Mucosa of gallbladder (tissue), 1 donor: ENCODE measurements at places on chromosomes 1 and 21.

DNA sequence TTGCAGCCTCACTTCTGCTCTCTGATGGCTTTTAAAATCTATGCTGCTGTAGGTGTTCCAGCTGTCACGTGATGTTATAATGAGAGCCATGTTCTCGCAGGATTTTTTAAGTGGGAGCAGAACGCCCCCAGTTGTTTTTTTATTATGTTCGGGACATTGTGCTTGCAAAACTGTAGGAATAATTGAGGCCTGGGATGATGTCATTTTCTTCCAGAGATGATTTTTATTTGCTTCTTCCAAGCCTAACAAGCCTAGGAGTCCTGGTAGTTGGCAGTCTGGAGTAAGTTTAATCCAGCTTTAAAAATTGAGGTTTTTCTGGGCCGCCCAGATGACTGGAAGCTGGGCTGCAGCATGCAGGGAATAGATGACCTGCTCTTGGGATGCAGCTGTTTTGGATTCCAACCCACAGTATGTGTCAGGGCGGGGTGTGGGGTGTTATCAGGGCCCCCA is 34.6 kb upstream of the CHIT1 start:
- no peak for DNase-seq

DNA sequence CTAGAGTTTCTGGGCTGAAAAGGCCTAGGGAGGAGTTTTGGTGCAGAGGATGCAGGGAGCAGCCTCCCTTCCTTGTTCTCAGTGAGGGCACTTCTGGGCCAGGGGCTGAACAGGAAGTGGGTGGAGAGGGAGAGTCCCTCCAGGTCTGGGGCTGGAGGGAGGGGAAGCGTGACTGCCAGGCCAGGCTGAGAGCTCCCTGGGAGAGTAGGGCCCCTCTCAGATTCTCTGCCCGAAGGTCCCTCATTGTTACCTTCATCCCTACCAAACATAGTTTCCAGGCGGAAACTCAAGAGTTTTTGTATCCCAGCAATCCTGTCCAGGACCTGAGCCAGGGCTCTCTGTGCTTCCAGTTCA is 36.8 kb downstream of the CITED4 start:
- DNase-seq = no peak

- no peak for DNase-seq
Observed at GRCh38 chr1:3685222-3685621, 32.9 kb downstream of the TP73 start.

DNA sequence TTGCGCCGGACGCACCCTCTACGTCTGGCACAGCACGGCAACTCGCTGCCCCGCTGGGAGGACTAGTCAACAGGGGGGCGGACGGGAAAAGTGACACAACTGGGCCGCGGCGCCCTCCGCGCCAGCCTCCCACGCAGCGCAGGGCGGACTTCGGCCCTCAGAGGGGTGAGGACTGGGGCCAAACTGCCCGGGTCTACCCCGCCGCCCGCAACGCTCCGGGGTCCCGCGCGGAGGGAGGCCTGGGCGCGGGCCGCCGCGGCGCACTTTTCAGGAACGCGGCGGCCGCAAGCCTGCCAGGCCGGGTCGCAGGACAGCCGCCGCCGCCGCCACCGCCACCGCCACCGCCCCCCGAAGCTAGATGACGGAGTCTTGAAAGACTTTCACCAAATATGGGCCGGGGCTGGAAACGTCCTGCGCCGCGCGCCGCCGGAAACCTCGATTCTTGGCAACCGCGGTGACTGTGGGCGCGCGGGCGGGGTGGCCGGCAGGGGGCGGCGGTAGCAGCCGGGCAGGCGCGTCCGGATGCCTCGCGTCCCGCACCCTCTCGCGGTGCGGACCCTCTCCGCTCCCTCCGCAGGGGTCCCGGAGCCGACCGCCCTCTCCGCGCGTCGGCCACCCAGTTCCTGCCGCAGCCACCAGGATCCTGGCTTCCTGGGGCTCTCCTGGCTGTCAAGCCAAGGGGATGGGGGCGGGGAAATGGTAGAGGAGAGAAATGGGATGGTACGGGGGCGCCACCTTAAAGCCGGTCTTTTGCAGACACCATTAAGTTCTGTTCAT is 3.7 kb upstream of the CCN1 start:
- peak; percentile 78 for DNase-seq

GRCh38 chr1:230509281-230509977 is 83.3 kb upstream of the PGBD5 start:
- peak; percentile 28 for DNase-seq

DNA sequence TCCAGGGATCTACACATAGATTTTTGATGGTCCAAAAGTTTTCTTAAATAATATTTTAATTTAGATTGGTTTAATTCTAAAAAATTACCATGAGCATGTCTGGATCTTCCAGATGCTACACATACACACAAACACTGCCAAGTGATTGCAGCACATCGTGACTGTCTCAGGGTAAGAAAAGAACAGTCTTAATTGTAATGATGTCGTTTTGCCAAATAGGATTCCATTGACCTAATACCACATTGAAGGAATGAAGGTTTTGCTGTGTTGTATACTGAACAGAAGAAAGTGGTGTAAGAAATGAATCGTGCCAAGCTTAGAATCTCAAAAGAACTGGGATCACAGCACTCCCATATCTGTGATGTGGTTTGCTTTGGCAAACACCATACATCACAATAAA is 633.3 kb upstream of the CAMK1G start:
- DNase-seq = no peak
